ENCODE measurements at places on chromosomes 12 and 14.

DNA sequence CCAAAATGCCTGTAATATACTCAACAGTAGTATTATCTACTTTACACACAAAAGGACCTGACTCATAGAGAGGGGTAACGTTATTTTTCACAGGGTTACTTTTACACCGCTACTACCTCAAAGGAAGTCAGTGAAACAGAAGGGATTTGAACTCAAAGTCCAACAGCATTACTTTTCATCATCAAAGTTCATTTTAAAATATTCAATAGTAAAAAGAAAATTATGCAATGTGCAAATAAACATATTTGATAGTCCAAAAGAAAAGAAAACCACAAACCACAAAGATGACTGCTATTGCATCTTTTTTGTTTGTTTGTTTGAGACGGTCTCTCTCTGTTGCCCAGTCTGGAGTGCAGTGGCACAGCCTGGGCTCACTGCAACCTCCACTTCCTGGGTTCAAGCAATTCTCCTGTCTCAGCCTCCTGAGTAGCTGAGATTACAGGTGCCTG lies 15.5 kb downstream of the KIF21A start:
- no peak for DNase-seq

- no peak for DNase-seq
Observed at GRCh38 chr14:49538852-49539251, 47.3 kb downstream of the RPS29 start.

DNA sequence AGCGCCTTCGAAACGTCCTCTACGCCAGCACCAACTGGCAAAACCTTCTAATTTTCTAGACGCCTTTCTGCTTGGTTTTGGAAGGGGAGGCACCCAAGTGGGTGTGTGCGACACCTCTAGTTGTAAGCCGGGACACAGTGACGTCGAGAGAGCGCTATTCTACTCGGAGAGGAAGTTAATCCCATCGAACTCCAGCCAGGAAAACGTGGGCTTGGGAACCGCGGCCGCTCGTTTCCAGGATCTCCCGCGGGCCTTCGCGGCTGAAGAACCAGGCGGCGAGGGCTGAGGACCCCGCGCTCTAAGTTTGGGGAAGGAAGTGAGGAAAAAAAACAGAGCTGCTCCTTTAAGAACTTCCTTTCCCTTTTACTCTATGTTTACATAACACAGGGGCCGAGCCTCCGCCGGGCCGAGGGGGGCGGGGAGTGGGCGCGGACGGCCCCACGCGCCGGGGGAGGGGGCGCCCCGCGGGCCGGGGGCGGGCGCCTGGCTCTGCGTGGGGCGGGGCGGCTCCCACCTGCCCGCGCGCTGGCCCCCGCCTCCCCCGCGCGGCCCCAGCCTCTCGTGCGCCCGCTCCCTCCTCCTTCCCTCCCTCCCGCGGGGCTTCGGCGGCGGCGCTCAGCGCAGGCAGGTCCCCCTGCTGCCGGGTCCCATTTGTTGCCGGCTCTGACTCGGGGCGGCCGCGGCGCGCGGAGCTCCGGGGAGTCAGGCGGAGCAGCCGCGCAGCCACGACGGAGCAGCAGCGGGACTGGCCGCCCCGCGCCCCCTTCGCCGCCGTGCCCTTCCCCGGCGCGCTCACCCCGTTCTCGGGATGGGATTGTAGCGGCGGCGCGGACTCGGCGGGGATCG lies at the start of gene PELI2:
Gene PELI2, plus strand, starts transcription at position 647 of the 846 bp plus-strand sequence. CDS start 250 bp downstream, outside the sequence.
- peak; percentile 77 for DNase-seq

GRCh38 chr12:131133994-131134393 lies 180.3 kb downstream of the ADGRD1 start:
- no peak for DNase-seq

DNA sequence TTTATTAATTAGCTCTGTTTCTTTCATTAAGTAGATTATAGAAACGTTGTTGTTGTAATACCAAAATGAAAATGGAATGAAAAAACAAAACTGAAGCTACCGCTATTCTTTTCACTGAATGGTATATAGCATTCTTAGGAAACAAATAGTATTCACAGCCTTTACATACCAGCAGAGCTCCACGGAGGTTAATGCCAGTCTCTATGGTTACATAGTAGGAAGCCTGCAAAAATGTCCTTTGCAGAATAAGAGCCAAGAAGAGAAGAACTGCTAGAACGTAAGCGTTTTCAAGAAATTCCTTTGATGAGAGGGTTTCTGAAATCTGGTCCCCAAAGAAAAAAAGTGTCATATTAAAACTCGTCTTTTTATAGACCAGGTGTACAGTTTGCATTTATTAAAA lies 30.6 kb downstream of the ABCC9 start:
- no peak for DNase-seq

DNA sequence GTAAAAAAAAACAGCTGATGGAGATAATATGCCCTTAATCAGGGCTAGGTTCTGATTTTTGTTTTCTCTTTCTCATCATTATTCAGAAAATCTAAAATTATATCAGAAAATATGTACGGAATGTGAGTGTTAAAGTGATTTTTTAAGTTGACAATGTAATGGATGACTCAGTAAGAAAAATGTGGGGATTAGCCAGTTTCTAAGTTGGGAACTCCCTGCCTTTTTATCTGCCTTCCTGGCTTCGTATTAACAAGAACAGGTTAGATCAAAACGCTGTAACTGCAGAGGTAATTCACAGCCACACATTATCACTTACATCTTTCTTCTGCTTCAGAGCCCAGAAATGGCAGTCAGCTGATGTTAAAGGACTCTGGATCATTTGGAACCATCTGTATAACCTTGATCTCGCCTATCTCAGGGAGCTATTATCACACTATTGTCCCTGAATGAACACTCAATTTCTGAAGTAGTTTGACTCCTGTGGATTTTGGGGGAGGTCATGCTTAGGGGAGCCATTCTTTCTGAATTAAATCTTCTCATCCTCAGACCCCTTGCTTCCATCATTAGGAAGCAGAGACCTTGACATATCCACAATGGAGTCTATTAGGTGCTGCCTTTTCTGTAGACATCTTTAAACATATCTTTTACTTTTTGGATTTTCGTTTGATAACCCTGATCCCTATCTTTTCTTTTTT lies 135.7 kb upstream of the SLC16A7 start:
- DNase-seq, result peak; percentile 70

- DNase-seq, result no peak
Observed at GRCh38 chr12:30962047-30962446, 35.5 kb downstream of the TSPAN11 start.

- no peak for DNase-seq
Observed at GRCh38 chr14:53226553-53226952, 73.4 kb upstream of the DDHD1 start.

DNA sequence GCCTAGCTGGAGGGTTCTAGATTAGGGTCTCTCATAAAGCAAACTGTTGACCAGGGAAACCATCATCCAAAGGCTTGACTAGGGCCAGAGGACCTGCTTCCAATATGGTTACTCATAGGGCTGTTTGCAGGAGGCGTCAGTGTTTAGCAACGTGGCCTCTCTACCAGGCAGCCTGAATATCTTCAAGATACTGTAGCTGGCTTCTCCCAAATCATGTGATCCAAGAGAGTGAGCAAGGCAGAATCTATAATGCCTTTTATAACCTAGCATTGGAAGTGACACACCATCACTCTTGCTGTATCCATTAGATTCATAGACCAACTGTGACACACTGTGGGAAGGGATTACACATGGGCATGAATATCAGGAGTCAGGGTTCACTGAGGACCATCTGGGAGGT lies 17.3 kb downstream of the TPH2 start:
- DNase-seq, result peak; percentile 67

DNA sequence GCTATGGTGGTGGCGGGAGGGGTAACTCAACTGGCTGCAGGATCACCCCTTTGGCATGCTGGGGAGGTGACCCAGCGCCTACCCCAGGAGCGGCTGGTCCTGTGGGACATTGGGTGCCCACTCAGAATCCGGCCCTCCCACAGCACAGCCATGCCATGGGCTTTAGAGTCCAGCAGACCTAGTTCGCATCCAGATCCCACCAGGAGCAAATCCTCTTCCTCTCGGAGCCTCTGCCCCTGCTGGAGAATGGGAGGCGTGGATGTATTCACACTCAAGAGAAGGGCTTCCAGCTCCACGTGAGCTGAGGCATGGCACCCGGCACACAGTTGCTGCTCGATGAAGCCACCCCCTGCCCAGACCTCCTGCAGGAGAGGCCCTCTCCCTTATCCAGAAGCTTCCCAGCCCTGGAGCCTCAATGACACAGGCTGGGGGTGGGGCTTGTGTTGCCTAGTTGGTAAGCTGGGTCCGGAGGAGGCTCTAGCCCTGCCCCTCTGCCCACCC lies 17.7 kb downstream of the FAM222A start:
- no peak for DNase-seq

DNA sequence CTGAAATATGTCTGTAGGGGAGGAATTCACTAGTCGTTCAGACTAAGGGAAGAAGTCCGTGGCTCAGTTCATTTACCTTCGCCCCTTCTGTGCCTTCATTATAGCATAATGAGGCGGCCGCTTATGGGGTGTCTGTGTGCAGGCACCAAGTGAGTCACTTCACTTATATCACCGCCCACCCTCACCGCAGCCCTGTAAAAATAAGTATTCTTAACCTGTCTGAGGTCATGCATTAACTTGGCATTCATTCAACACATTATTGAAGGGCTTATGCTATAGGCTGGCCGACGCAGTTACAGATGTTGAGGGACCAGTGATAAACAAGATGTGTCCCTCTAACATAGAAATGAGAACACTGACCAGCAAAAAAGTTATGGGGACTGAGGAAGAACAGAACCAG lies 47.7 kb upstream of the PTCSC3 start:
- no peak for DNase-seq

- no peak for DNase-seq
Observed at GRCh38 chr12:96120359-96121100, 73.6 kb upstream of the ELK3 start.

GRCh38 chr14:57317248-57317833 lies 48.6 kb downstream of the AP5M1 start:
- peak; percentile 73 for DNase-seq

DNA sequence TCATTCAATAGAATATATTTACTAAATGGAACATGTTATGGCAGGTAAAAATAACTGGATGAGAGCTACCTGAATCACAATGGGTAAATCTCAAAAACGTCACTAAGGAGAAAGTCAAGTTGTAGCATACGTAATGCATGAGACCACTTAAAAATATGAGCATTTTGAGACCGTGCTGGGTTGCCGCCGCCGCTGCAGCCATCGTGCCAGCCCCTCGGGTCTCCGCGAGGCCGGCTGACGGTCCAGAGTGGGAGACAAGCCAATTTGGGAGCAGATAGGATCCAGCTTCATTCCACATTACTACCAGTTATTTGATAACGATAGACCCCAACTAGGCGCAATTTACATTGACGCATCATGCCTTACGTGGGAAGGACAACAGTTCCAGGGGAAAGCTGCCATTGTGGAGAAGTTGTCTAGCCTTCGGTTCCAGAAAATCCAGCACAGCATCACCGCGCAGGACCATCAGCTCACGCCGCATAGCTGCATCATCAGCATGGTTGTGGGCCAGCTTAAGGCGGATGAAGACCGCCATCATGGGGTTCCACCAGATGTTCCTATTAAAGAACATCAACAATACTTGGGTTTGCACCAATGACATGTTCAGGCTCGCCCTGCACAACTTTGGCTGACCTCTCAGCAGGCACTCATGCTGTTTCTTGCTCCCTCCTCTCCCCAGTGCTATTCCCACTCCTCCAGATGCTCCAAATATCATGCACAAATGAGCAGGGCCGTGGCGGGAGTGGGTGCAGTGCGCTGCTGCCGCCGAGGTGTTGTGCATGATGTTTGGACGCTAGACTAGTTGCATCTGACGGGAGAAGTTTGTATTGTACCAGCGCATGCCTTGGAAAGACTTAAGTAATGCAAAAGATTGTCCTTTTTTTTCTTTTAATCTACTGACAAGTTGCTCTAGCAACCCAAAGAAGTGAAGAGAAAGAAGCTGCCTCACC lies 6.3 kb upstream of the BRMS1L start:
- DNase-seq, result no peak

- peak; percentile 30 for DNase-seq
Observed at GRCh38 chr14:96362071-96362964, 823 bp downstream of the ATG2B start.

DNA sequence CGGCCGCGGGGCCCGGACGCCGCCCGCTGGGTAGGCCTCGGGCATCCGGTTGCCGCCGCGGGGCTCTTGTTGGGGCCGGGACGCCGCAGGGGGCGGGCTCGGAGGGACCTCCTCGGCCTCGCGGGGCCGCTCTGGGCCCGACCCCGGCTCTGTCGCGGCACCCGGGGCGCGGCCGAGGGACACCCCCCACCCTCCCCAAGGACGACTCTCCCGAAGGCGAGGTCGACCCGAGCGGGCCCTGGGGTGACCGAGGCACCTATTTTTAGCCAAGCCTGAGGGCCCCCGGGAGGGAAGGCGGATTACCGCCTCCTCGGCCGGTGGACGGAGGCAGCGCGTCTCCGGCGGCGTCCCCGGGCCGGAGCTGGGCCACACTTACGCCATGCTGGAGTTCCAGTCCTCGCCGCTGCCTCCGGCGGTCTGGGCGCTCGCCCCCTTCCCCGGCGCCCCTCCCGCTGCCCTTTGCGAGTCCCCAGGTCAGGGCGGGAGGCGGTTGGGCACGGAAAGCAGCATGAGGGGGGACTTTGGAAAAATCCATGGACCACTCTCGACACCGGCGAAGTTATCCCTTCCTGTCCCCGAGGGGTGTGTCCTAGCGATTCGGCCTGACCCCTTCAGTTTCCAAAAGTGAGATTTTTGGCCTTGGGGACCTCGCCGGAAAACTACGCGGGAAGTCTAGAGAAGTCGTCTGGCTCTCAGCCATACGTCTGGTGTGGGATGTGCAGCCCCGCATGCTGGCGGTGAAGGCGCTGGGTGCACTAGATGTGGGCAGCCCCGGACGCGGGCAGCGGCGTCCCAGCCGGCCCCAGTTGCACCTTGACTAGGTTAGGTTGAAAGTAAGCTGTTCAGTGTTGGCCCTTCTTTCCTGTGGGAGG lies 699 bp downstream of the KTN1 start:
- peak; percentile 50 for DNase-seq

DNA sequence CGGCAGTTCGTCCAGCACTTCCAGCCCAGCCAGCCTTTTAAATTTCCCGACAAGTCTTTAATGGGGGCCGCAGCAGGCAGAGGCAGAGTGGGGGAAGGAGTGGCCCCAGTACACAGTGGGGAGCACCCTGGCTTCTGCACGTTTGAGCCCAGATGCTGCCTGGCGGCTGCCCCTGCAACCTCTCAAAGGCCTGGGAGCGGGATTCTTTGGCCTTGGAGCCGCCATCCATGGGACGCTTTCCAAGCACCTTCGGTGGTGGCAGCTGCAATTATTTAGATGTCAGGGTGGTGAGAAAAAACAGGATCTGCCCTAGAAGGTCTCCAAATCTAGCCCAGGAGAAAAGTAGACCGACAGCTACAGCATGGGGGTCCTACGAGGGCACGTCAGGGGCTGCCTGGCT lies 46.0 kb downstream of the FAM222A start:
- no peak for DNase-seq

GRCh38 chr14:93126111-93126510 lies 10.4 kb upstream of the ITPK1 start:
- no peak for DNase-seq

DNA sequence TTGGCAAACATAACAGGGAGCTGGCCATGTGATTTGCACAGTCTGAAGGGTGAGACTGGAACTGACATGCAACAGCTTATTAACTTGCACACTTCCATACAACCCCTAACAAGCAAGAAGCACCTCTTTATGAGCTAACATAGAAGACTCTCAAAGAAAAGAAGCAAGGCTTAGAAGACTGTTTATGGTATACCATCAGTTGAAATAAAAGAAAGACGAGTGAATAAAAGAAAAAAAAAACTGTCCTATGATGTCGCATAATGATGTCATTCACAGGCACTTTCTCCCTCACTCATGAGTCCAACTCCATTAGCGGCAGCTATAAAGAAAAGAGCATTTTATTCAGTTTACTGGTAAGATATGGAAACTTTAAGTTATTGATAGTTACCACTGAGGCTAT lies 3.3 kb upstream of the MDM1 start:
- DNase-seq, result no peak

- peak; percentile 91 for DNase-seq
Observed at GRCh38 chr12:65593239-65593701, 231.0 kb upstream of the HMGA2 start.
